Large intestine (tissue), 12 donors: ENCODE measurements at places on chromosomes 16 and 17.

DNA sequence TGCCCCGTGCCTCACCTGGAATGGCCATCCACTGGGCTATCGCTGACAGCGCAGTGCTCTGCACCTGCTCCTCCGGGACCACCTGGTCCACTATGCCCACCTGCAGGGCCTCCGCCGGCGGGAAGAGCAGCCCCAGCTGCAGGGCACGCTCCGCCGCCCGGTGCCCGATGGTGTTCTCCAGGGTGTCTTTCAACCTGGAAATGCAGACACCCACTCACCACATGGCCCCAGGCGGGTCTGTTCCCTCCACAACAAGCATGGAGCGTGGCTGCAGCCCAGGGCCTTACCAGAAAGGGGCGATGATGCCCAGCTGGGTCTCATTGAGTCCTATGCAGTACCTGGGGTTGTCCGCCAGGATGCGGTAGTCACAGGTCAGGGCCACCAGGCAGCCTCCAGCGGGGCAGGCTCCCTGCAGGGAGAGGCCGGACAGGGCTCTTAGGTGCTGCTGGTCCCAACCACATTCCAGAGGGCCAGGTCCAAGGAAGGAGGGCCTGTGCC, 6.8 kb downstream of the DNASE1L2 start:
- no peak for DNase-seq

DNA sequence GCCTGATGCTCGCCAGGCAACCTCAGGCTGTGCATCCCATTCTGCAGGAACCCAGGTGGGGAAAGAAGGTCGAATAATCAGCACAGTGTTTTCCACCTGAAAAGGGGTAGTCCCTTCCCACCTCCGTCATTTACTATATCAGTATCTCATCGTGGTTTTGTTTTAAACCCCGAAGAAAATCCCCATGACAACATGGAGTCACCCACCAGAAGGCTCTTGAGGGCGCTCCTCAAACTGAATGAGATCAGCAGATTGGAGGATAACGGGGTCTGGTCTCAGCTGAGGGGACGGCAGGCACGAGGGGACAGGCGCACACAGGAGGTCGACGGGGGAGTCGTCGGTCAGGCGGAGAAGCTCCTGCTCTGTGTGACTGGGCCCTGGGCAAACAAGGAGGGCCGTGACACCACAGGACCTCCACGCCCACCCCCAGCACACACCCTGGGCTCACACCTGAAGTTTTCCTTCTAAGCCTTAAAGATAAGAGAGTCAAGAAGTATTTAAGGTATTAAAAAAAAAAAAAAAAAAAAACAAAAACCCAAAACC, 44.2 kb downstream of the MARF1 start:
- no peak for DNase-seq

- peak; percentile 24 for DNase-seq
Measured at GRCh38 chr17:37607637-37608331, 1.4 kb downstream of the SYNRG start.

- DNase-seq, result no peak
Measured at GRCh38 chr17:4167786-4168185, 24.8 kb downstream of the CYB5D2 start.

- no peak for DNase-seq
Measured at GRCh38 chr17:62572888-62573401, 54.5 kb upstream of the MRC2 start.
